ENCODE measurements at places on chromosomes 6 and 20.

- DNase-seq = no peak
Observed at GRCh38 chr6:165556116-165556843, 106.8 kb downstream of the PDE10A start.

- no peak for DNase-seq
Observed at GRCh38 chr6:69122407-69122773, 487.3 kb downstream of the ADGRB3 start.

- DNase-seq = no peak
Observed at GRCh38 chr6:124040655-124041054, 237.0 kb downstream of the NKAIN2 start.

DNA sequence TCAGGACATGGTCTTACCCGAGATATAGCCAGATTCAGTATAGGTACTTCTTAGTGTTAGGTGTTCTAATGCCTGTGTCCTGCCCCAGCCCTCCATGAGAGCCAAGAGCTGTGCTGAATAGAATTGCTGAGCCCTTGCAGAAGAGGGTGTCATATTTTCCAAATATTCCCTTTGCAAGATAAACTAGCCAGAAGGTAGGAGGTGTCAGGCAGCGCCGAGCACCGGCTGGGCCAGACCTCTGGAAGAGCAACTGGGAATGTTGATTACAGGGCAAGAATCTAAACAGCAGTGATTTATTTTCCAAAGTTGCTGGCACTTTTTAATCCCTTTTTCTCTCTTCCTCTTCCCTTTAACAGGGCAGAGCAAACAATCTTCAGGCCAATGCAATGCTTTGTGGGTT is 37.1 kb upstream of the EZR start:
- DNase-seq = no peak

DNA sequence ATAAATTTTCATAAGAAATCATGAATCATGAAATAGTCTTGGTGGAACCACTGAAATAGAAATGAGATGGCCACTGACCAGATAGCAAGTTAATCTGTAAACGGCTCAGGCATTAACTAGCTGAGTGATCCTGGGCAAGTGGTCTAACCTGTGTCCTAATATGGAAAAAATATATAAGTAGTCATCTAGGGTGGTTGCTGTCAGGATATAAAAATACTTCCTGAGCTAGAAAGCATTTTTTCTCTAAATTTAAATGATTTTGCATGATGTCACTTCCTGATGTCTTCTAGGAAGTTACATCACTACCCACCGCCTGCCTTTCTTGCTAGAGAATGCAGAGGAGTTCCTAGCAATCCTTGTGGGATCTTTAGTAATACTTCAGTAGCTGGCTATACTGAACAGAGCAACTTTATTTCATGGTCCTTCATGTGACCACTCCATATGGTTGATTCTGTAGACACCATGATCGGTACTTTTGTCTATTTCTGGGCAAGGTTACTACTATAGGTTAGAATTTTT is 228.1 kb upstream of the CEP162 start:
- DNase-seq = no peak

DNA sequence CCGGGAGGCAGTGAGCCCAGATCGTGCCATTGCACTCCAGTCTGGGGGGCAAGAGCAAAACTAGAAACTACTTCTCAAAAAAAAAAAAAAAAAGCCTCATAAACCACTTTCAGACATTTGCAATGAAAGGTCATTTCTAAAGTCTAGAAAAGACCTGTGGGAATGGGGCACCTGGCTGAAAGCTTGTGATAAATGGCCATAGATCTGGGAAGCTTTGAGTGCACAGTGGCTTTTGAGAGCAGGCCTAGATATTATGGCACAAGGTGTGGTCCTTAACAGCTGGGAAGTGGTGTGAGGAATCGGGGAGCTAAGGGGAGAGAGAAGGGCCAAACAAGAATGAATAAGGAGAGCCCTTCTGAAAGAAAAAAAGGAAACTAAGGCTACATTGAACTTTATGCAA is 33.2 kb downstream of the ID4 start:
- DNase-seq = no peak

DNA sequence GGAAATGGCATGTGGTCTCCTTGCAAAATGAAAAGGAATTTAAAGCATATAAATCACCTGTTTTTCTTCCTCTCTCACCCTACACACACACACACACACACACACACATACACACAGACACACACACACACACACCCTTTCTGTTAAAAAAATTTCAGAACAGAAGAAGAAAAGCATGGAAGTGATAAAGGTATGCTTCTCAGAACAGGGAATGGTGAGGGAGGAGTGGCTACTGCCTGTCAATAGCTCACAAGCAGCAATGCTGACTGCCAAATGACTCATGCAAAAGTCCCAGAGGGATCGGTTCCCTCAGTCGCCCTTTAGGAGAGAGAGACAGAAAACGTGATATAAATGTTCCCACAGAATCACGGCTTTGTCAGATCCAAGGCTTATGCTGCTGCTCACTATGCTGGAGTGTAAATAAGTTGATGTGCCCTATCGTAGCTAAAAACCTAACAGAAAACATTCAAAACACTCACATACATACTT is 102.6 kb downstream of the IBTK start:
- DNase-seq = no peak

GRCh38 chr20:4830696-4831095 is 109.0 kb downstream of the PRND start:
- DNase-seq = no peak

DNA sequence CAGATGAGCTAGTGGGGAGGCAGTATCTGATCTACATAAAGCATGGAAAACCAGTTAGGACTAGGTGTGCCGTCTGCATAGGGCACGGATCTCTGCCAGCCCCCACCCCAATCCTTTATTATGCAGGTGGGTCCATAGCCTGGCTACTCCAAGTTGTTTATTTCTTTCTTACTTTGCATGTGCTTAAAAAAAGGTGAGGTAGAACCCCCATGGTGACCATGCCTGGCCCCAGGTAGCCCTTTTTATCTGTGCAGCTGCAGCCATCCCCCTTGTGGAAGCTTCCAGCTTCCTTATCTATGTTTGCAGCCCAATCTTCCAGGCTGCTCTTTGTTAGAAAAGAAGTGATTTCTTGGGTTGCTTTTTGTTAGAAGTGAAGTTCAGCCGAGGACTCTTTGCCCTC is 9.0 kb upstream of the TREM2 start:
- DNase-seq = no peak
